ENCODE measurements at places on chromosomes 3 and 15. TPM values are rescaled to one million over a fixed set of nuclear protein-coding genes. Genes with fewer than 3 reads are reported as not detected.

DNA sequence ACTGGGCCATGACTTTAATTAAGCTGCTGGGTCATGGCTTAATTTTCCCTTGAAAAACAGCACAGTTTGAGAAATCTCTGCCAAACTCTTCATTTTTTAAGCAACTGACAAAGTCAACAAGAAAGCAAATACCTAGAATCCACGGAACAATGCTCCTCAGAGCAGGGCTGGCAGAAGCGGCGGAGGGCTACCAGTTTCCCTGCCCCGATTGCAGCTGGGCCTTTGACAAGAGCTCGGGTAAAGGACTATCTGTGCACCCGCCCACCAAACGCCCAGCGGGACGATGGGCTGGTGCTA lies 1.2 kb downstream of the GOLIM4 start:
- peaks cover 23% of the 10 kb centered on the region for H3K4me1 ChIP-seq
- peak overlapping the region; percentile 94 for H3K27ac ChIP-seq
- no peaks in the 10 kb centered on the region for H3K36me3 ChIP-seq
- H3K4me3 ChIP-seq = peak overlapping the region; percentile 72

GRCh38 chr15:65994832-65995231 lies 125.5 kb downstream of the RAB11A start:
- H3K27me3 ChIP-seq = no peaks in the 10 kb centered on the region
- no peak for DNase-seq
- H3K4me3 ChIP-seq = no peak overlapping the region
- H3K36me3 ChIP-seq = no peaks in the 10 kb centered on the region

Gene TMEM40
- total RNA-seq = not detected

DNA sequence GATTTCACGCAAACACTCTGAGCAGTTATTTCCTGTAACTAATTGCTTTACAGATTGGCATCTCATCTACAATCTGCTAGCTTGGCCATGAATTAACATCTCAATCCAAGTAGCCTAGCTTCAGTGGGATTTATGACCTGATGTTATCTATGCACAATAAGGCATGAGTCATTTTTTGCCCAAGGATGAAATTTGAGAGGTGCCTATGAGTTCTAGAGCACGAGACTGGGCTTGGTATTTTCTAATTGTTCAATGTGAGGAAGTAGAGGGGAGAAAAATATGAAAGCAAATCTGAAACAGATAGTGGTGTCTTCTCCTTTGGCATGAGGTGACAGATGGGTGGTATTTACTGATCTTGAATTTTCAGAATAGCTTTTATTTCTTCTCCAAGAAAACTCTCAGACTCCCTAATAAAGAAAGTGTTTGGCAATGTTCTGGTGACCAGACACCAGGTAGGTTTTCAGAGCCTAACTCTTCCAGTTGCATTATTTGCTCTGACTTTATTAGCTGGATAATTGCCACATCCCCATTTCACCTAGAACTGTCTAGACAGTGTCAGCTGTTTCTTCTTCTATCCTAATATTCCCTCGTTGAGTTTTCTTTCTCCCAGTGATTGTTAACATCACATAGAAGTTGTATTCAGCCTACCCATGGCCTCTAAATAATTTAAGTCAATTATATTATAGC lies 301.0 kb upstream of the UMPS start:
- no peaks in the 10 kb centered on the region for H3K36me3 ChIP-seq
- H3K4me3 ChIP-seq = no peak overlapping the region
- no peaks in the 10 kb centered on the region for H3K4me1 ChIP-seq
- no peak overlapping the region for H3K27ac ChIP-seq
- DNase-seq = no peak

GRCh38 chr15:91664224-91664836 lies 189.2 kb upstream of the SLCO3A1 start:
- no peaks in the 10 kb centered on the region for H3K27me3 ChIP-seq
- DNase-seq = no peak
- no peaks in the 10 kb centered on the region for H3K36me3 ChIP-seq
- no peak overlapping the region for H3K4me3 ChIP-seq

GRCh38 chr3:13144163-13145023 lies 71.2 kb upstream of the IQSEC1 start:
- no peaks in the 10 kb centered on the region for H3K36me3 ChIP-seq
- no peaks in the 10 kb centered on the region for H3K4me1 ChIP-seq
- DNase-seq = no peak
- H3K27me3 ChIP-seq = no peaks in the 10 kb centered on the region
- H3K4me3 ChIP-seq = no peak overlapping the region
